Kidney tubule cell (primary cell): ENCODE measurements at places on chromosomes 7 and 10.

GRCh38 chr7:116018731-116019130 is 11.8 kb downstream of the TFEC start:
- DNase-seq: no peak

DNA sequence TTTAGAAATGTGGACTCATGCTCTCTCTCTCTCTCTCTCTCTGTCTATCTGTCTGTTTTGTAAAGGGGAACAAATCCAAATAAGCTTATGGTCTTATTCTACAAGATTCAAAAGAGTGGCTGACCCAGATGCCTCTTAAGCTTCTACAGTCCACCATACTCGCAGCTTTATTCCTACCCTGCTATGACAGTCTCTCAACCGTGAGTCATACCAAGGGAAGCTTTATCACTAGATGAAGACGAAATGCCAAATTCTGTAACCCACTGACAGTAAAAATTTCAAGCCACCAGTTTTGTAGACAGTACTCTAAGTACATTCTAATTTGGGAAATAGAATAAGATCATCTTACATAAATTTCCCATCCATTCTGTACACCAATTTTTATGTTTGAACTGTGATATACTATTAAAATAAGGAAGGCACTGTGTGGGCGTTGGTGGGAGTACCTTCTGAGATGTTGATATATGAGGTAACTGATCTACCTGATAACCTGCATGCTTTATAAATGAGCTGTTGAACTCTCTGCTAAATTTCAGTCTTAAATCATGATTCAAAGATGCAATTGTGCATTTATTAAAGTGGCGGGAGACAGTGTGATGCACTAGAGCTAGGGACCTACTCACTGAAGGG is 153.2 kb downstream of the KLF6 start:
- DNase-seq: no peak

GRCh38 chr7:7830122-7830878 is 111.9 kb upstream of the RPA3 start:
- peak; percentile 2 for DNase-seq

DNA sequence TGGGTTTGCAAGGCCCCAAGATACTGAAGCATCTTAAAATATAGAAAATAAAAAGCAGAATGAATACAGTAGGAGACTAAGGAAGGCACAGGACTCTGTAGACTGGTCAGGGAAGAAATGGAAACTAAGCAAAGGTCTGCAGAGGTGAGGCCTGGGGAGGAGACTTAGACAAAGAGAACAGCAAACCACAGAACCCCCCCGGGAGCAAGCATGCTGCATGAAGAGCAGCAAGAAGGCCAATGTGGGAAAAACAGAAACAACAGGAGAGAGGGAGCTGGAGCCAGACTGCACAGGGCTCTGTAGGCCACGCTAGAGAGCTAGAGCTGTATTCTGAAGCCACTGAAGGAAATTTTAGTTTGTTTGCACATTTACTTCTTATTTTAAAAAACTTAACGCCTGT is 45.7 kb upstream of the ARID5B start:
- DNase-seq: no peak

GRCh38 chr7:128137181-128137580 is 103.9 kb upstream of the LEP start:
- peak; percentile 56 for DNase-seq

DNA sequence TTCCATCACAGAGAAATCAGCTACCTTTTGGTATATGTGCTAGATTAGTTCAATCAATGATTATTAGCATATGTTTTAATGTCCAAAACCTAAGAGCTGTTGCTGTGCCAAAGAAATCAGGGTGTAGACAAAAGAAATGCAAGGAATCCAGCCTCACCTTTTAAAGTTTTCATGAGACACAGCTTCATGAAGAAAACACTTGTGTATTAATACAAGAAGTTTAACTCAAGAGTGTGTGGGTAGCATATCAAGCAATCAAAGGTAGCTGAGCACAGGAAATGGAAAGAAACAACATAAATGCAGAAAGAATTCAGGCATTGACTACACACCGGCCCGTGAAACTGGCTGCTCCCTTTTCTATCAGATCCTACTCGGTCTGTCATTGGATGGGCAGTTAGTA is 76.0 kb upstream of the CAV2 start:
- DNase-seq: no peak

GRCh38 chr7:25643286-25643685 is 415.0 kb upstream of the NPVF start:
- DNase-seq: no peak

GRCh38 chr10:71265201-71265575 is 52.8 kb downstream of the UNC5B start:
- no peak for DNase-seq
